CD4-positive, alpha-beta T cell treated with Interleukin-12 subunit alpha and Interleukin-12 subunit beta, for 1 hour (primary cell): ENCODE measurements at places on chromosomes 1 and 21.
A peak's percentile ranks its signal among the peaks of the same experiment; 100 is the strongest.

DNA sequence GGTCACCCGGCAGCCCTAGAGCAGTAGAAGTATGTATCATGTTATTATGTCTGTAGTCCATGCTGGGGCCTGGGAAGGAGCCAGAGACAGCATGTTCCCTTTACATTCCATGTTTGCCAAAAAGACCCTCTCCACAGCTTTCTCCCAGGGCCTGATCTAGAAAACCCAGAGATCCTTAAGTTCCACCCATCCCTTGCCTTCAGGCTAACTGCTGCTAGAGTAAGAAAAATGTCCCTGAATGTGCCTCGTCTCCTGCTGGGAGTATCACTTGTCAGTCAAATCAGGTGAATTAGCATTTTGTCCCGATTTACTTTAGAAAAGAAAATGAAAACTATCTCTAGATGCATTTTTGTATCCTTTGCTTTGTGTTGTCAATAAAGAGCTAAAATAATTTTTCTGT, 13.3 kb upstream of the MRPS14 start:
- no peak for DNase-seq

DNA sequence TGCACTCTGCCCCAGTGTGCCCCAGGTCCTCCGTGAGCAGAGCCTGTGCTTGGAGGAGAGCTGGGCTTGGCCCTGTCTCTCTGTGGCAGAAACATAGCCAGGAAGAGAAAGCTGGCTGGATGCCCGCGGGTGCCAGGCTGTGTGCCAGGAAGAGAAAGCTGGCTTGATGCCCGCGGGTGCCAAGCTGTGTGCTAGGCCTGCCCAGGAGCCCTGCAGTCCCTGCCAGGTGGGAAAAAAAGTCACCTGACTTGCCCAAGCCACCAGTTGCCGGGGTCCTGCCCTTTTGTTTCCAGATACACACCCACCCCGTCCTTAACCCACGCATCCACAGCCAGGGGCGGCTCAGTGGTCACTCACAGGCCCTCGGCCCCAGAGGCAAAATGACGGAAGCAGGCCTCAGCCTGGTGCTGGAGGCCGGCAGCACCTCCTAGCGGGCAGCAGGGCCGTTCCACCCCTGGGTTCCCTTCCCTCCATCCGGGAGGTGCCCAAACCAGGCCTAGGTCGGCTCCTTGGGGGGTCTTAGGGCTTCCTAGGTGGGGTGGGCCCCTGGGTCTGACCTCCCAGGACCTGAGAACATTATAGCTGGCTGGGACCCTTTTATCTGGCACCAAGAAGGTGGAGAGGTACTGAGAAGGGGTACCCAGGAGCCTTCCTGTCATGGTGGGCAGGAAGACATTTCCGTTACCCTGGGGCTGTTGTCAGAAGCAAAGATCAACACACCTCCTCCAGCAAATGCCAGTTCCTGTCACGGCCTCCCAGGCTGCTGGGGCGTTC, 9.1 kb downstream of the ITGB2 start:
- DNase-seq: peak; percentile 67

GRCh38 chr1:225876900-225877510, 5.2 kb downstream of the TMEM63A start:
- no peak for DNase-seq

DNA sequence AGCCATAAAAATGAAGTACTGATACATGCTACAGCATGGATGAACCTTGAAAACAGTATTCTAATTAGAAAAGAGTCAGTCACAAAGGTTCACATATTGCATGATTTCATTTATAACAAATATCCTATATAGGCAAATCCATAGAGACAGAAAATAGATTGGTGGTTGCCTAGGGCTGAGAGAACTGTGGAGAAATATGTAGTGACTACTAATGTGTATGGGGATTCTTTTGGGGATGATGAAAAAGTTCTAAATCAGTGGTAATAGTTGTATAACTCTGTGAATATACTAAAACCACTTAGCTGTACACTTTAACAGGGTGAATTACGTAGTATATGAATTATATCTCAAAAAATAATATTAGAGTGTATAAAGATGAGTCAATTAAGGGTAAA, 45.8 kb downstream of the RNF115 start:
- DNase-seq: no peak

GRCh38 chr1:86970938-86971337, 56.5 kb downstream of the HS2ST1 start:
- DNase-seq: no peak

DNA sequence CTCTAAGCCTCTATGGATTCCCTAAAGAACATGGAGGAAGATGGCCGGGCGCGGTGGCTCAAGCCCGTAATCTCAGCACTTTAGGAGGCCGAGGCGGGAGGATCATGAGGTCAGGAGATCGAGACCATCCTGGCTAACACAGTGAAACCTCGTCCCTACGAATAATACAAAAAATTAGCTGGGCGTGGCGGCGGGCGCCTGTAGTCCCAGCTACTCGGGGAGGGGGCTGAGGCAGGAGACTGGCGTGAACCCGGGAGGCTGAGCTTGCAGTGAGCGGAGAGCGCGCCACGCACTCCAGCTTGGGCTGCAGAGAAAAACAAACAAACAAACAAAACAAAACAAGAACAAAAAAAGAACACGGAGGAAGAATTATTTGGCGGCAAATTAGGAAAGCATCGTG, 5.8 kb upstream of the ZNF326 start:
- DNase-seq: no peak

GRCh38 chr1:22024485-22025367, 23.3 kb downstream of the CELA3A start:
- peak; percentile 85 for DNase-seq

GRCh38 chr1:223479718-223480425, 86.7 kb downstream of the CCDC185 start:
- no peak for DNase-seq

DNA sequence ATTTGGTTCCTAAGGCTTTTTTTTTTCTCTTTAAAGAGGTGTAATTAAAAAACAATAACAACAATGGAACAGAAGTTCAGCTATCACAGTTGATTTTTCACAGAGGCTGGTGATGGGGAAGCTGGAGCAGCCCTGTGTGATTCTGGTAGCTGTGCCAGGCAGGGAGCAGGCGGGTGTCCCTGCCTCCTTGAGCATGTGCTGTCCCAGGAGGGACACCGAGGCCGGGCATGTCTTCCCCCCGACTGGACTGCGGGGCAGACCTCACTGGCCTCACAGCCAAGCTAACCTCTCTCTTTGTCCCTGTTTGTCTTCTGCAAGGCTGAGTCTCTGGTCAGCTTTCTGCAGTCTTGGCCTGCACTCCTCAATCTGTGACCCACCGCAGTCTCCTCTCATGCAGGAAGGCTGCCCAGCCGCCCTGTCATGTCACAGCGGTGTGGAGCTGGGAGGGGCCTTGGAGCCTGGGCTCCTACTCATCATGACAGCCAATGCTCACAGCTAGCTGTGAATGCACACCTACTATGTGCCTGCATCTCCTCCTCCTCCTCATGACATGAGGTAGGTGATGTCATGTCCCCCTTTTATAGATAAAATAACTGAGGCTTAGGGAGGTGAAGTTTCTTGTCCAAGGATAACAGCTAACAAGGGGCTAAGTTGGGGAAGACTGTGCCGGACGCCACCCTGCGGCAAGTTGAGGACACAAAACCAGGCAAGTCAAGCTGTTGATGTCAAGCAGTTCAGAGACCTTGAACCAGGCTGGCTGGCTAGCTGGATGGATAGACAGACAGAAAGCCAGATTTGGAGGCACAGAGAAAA, 10.3 kb upstream of the ACTL8 start:
- DNase-seq: no peak

- peak; percentile 52 for DNase-seq
Observed at GRCh38 chr1:236759252-236759859, 35.7 kb upstream of the MTR start.

DNA sequence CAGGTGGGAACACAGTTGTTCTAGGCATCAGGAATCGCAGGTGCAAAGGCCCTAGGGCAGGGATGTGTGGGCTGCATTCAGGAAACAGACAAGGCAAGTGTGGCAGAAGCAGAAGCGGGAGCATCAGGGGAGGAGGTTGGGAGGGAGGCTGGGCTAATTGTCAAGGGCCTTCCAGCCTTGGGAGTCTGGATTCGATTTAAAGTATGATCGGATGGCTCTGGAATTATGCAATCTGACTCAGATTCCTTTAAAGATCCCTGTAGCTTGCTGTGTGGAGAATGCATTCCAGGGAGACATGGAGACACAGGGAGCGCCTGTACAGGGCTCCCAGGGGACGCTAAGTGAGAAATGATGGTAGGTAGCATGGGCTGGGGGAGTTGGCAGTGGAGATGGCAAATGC, 86.5 kb downstream of the LACTBL1 start:
- DNase-seq: no peak

DNA sequence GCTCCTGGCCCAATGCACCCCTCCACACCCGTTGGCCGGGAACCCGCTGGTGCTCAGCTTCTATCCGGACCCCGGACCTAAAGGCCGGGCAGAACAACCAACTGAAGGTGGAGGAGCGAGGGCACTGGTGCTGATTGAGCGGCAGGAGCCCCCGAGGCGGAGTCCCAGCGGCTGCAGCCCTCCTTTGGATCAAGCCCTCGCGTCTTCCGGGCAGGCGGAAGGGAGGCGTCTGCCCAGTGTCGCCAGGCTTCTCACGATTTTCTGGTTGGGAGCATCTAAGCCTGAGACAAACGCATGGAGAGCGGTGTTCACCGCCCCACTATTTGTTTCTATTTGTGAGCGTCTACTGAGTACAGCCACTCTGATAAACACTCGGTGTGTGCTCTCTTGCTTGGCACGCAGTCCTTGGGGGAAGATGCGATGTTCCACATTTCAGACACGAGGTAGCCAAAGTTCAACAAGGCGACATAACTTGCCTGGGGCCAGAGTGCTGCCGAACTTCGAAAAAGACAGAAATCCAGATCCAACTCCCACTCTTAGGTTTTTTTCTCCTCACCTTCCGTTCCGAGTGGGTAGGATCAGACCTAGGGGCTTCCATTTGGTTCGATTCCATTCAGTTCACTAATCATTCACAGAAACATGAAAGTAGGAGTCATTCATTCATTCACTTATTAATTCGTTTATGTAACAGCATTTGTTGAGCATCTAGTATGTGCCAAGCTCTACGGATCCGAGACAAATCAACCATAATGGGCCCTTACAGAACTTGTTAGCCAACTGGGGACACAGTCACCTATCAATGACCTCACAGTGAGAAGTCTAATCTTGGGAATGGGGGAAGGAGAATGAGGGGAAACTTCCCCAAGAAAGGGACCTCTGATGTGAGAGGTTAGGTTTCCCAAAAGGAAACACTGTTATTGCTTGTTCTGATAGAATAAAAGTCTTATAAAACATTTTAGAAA, 4.9 kb upstream of the DMRTA2 start:
- no peak for DNase-seq

DNA sequence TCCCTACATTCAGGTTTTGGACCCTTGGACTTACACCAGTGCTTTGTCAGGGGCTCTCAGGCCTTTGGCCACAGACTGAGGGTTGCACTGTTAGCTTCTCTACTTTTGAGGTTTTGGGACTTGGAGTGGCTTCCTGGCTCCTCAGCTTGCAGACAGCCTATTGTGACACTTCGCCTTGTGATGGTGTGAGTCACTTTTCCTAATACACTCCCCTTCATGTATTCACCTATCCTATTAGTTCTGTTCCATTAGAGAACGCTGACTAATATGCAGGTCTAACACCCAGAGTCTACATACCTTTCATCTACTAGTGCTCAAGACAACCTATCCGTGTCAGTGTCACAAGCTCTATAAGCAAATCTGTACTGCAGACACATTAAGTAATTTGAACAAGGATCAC, 605.3 kb downstream of the KCNT2 start:
- DNase-seq: no peak

- DNase-seq: no peak
Observed at GRCh38 chr1:54606990-54607325, 16.4 kb downstream of the FAM151A start.

DNA sequence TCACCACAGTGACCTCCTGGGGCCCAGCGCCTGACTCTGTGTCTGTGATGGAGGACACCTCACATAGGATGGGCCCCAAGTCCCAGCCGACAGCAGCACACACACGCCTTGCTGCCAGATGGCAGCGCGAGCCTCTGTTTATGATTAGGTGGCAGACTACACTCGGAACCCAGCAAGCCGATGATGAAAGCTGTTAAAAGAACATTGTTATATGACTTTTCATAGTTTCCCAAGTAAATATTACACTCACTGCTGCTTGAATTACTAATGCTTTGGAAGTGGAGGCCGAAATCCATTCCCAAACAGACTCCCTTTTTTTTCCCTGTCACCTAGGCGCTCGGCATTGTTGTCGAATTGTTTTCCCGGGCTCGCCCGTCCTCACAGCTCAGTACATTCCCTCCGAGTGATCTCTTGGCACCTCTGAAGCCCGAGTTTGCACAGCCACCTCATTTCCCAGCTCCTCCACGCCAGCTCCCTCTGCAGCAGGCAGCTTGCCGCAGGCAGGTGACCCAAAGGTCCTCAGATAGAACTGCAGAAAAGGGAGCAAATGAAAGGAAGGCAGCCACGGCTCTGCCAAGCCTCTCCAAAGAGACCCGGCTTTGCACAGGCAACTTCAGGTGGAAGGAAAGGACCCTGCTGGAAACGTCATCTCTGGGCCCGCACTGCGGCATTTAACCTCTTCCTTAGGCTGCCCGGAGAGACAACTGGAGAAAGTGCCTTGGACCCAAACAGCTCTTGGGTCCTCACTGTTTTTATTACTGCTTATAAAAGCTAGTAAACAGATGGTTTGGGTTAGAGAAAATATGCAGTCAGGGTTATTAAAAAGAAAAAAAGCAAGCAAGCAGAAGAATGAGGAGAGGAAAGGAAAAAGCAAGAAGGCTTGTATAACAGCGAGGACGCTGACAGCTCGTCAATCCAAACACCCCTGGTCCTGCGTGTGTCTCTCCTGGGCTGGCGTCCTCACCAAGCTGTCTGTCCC, 72.2 kb upstream of the SLC25A33 start:
- no peak for DNase-seq

- peak; percentile 18 for DNase-seq
Observed at GRCh38 chr1:193141804-193142203, 20.0 kb downstream of the CDC73 start.

- DNase-seq: peak; percentile 45
Observed at GRCh38 chr1:183218971-183219615, 33.0 kb downstream of the LAMC2 start.

- DNase-seq: no peak
Observed at GRCh38 chr1:237931581-237931980, 40.9 kb upstream of the ZP4 start.

DNA sequence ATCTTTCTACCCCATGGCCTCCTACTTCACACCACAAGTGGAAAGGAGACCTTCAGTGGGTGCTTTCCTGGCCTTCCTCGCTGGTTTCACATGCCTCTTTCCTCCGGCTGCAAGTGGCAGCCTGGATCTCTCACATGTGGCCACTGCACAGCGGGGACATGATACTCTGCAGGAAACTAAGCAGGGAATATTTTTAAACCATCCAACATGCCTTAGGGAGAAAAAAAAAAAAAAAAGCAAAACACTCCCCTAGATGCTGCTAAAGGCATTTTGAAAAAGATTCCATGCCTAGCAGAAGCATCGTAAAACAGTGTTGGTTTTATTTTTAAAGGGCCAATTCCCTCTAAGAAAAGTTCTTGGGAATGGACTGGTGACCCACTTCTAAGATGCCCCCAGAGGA, 12.2 kb upstream of the GJA5 start:
- DNase-seq: no peak

GRCh38 chr1:236619398-236619797, 15.1 kb upstream of the HEATR1 start:
- no peak for DNase-seq

GRCh38 chr1:6914706-6915105, 129.5 kb downstream of the CAMTA1 start:
- no peak for DNase-seq

- DNase-seq: no peak
Observed at GRCh38 chr1:212864201-212864600, 6.1 kb downstream of the FLVCR1 start.
